Activated T-helper 2 cell treated with anti-CD3 and anti-CD28 coated beads, Interferon-gamma antibody, Interleukin-2, Interleukin-4, amounts not matched to agents 10 μg/mL and 5 μg/mL and 100 μg/mL, durations not matched to agents 14 hours and 24 hours and 36 hours (primary cell): ENCODE measurements at places on chromosomes 5 and 9. TPM values are rescaled to one million over a fixed set of nuclear protein-coding genes. Genes with fewer than 3 reads are reported as not detected.

GRCh38 chr5:179115845-179116524 is 55.8 kb downstream of the ZNF354C start:
- no peaks in the 10 kb centered on the region for H3K27me3 ChIP-seq
- H3K36me3 ChIP-seq, result peaks cover 3% of the 10 kb centered on the region
- no peak overlapping the region for H3K27ac ChIP-seq
- no peaks in the 10 kb centered on the region for H3K4me1 ChIP-seq
- H3K4me3 ChIP-seq, result no peak overlapping the region

- H3K4me3 ChIP-seq, result no peak overlapping the region
- no peak for DNase-seq
- H3K4me1 ChIP-seq, result no peaks in the 10 kb centered on the region
- H3K36me3 ChIP-seq, result no peaks in the 10 kb centered on the region
- H3K27me3 ChIP-seq, result peaks cover 11% of the 10 kb centered on the region
Observed at GRCh38 chr5:134028496-134028895, 23.7 kb upstream of the VDAC1 start.

DNA sequence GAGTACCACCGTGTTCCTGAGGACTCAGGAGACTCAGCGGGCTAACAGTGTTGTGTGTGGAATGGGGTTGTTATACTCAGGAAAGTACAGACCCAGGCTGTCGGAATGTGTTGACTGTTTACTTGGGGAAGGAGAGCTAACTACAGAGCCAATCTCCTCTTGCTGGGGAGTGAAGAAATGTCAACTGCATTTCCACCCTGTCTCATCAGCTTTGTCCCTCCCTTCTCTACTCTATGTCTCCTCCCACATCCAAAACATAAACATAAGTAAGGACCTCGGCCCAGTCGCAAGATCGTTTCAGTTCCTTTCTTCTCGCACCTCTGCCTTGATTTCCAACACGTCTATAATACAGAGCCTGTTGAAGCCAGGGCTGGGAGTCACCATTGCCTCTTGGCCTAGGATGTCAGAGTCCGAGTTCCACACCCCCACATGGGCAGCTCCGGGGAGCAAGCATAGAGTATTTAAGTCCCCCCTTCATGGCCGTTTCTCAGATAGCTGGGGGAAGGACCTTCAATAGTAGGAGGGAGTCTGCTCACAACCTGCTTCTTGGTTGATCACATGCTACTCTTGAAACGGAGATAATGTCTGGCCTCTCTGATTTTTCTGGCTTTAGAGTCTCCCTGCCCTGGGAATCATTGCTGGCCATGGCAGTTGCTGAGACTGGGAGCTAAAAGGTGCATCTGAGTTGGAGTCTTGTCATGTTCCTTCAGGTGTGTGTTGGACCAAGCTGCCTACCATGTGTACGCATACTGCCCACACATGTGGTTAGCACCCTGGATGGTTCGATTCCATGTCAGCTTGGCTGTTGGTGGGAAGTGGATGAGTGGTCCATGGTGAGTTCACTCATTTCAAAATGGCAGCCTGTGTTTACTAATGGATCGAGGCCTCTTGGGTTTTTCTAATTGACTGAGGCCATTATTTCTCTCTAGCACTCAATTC is 147.3 kb downstream of the MTX3 start:
- H3K27me3 ChIP-seq, result peaks cover 9% of the 10 kb centered on the region
- H3K4me1 ChIP-seq, result peaks cover 22% of the 10 kb centered on the region
- no peaks in the 10 kb centered on the region for H3K36me3 ChIP-seq

- DNase-seq, result no peak
- H3K4me3 ChIP-seq, result no peak overlapping the region
- H3K27me3 ChIP-seq, result no peaks in the 10 kb centered on the region
- no peaks in the 10 kb centered on the region for H3K4me1 ChIP-seq
Observed at GRCh38 chr9:137798901-137799629, 78.5 kb upstream of the CACNA1B start.

POLE3 gene
- total RNA-seq, result 71.0 and 73.8 TPM in 2 replicates
